ENCODE measurements at places on chromosomes 6 and 20. TPM values are rescaled to one million over a fixed set of nuclear protein-coding genes. Genes with fewer than 3 reads are reported as not detected.

SIRPB1 gene
- 4.4 TPM for total RNA-seq

SLC35D3 gene
- not detected for total RNA-seq

NHLRC1 gene
- total RNA-seq, result 0.37 TPM

AARS2 gene
- total RNA-seq, result 14.8 TPM

CST7 gene
- 10.7 TPM for total RNA-seq

TRIM10 gene
- total RNA-seq, result not detected

DNA sequence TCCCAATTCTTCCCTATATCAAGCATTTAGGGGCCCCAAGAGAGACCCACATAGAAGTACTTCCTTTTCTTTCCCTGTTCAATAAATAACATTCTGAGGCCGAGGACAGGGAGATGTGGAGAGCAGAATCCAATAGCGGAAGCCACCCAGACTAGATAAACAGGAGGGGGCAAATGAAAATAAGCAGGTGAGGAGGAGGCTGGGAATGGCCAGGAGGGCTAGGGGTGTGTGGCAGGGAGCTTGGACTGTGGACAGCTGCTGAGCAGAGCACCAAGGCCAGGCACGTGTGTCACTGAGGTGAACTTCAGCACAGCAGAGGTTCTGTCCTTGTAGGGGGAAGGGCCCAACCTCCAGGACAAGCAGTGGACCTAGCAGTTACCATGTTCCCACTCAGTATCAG lies 339.2 kb downstream of the FOXA2 start:
- no peak for DNase-seq

DNA sequence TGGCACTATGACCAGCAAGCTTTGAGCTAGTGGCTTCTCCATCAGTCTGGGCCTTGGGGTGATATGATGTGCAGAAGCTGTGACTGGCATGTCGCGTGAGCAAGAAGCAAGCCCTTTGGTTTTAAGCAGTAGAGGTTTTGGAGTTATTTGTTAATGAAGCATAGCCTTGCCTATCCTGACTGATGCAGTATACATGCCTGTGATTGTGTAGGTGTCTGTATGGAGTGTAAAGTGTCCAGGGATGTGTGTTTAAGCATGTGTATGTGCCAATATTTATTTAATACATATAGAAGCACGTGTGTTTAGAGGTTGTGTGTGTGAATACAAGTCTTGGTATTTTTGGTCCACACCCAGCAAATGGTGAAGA lies 61.0 kb upstream of the CCDC167 start:
- no peak for DNase-seq

DNA sequence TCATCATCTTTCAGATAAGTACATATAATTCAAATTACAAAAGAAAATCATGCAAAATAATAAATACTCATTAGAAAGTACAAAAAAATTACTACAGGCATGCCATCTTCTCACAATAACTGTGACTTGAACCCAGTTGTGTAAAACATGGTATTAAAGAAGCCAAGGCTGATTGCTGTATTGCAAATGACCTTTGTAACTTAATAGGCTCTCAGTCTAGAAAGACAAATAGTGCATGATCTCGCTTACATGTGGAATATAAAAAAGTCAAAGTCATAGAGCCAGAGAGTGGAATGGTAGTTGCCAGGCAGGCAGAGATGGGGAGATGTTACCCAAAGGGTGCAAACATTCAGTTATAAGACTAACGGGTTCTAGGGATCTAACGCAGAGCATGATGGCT lies 626.1 kb downstream of the COL12A1 start:
- DNase-seq, result no peak

DNA sequence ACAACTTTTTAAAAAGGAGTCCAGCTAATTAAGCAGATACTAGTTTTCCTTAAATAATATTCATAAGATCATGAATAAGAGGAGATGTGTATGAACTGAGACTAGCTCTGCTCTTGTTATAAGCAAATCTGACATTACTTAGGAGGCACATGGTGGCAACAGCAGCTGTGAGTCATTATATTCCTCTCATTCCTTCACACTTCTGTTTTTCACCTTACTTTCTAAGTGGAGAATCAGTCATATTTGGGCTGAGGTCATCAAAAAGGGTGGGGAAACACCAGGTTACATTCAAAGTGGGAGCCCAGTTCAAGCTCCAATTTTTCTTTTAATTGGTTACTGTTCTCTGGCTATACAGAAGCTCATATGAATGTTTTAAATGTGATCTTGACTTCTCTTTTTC lies 6.0 kb upstream of the RIPPLY2 start:
- DNase-seq, result no peak

DNA sequence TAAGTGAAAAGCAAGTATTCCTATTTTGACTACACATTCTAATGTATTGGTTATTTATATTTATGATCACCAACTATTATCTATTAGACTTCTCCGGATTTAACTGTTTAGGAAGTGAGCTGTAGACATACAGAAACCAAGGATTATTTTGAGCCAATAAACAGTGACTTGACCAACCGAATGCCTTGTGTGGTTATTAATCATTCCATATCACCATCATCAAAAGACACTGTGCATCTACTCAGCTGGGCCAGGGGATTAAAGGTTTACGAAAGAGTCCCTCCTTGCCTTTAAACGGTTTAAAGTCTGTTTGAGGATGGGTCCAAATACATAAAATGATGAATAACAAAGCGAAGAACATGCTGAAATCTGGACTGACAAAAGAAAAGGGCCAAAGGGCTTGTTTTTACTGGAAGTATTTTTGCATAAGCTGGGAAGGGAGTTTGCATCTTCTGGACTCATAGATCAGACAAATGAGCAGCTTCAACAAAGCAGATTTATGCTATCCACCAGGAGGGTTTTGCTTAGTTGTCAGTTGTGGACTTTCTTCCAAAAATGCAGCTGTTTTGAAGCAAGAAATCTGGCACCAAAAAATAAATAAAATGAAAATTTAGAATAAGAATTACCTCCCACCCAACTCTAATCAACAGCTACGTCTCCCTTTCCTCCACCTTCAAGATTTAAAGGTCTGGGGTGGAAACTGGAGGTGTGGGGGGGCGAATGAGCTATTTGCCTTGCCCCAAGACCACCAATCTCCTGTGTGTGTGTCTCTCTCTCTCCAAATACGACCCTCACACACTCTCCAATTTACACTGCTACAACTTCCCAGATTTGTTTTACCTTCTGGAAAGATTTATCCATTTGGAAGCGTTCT lies 33.6 kb upstream of the ID4 start:
- no peak for DNase-seq

DNA sequence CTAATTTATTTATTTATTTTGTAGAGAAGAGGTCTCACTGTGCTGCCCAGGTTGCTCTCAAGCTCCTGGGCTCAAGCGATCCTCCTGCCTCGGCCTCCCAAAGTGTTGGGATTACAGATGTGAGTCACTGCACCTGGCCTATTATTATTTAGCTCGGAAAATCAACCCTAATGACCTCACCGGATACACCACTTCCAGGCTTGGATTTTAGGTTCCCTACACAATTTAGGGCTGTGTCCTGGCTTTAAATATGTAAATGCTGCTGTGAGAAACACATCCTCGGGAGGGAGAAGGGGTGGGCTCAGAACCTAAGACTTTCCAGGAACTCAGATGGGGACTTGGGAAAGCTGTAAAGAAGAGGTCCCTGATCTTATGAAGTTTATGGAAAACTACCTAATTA lies 51.0 kb upstream of the SLC32A1 start:
- no peak for DNase-seq

DNA sequence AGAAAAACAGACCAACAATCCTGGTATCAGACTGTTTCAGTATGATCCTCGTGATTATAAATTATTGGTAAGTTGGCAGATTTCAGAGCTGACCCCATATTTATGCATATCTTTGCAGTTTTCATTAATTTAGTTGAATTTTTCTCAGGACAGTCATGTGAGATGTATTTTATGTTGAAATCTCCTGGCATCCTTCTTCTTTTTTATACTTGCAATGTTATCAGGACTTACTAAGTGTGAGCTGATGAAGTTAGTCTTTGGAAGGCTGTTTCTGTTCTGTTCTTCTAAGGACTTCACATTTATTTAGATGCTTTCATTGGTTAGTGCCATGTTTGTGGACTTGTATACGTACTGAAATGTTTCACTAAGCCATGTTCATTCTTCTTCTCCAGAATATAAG lies 17.2 kb downstream of the SMPDL3A start:
- no peak for DNase-seq

DNA sequence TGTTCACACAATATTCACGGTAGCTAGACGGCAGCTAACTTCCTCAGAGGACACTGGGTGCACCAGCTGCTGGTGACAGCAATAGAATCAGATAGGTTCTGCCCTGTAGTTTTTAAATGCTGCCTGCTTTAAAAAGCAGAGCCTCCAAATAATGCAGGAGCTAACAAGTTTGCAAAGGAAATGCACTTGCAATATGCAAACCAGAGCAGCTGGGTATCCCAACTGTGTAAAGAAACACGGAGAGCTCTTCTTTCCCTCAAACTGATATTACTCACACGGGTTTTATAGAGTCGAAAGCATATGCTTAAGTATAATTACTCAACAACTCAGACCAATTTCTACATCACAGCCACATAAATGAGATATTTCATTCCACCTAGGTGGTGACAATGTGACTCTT lies 432.7 kb downstream of the TFAP2A start:
- no peak for DNase-seq

- DNase-seq, result no peak
Observed at GRCh38 chr20:34808583-34808982, 16.9 kb downstream of the NCOA6 start.

GRCh38 chr6:57173886-57174510 lies 1.9 kb downstream of the BAG2 start:
- DNase-seq, result no peak

GRCh38 chr20:46683668-46683938 lies 5.6 kb downstream of the TP53RK start:
- DNase-seq, result no peak
